ENCODE measurements at places on chromosomes 4 and X.

- no peak for DNase-seq
- H3K36me3 ChIP-seq, result no peaks in the 10 kb centered on the region
- H3K27ac ChIP-seq, result no peak overlapping the region
- H3K4me3 ChIP-seq, result no peak overlapping the region
Observed at GRCh38 chr4:169015186-169015623, 5.2 kb upstream of the CBR4 start.

DNA sequence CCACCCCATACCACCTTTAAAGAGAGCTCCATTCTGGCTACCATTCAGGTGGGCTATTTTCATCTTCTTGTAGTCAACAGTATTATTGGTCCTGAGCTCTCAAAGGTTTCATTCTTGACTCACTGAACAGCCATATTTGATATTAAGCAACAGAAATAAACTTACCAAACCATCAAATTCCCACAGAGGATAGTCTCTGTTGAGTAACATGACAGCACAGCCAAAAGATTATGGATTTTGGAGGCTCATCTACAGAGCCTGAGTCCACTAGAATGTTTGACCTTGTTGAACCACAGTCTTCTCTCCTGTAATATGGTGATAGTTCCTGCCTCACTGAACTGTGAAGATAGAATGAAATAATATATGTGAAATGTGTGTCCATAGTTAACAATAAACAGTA, 276.3 kb upstream of the LDB2 start:
- H3K4me3 ChIP-seq, result no peak overlapping the region
- no peaks in the 10 kb centered on the region for H3K4me1 ChIP-seq
- DNase-seq, result no peak
- H3K36me3 ChIP-seq, result no peaks in the 10 kb centered on the region
- H3K27me3 ChIP-seq, result peaks cover 14% of the 10 kb centered on the region

GRCh38 chr4:80088471-80088870, 15.4 kb upstream of the ANTXR2 start:
- no peak overlapping the region for H3K27ac ChIP-seq
- H3K4me1 ChIP-seq, result peaks cover 13% of the 10 kb centered on the region
- H3K27me3 ChIP-seq, result peaks cover 9% of the 10 kb centered on the region
- H3K36me3 ChIP-seq, result no peaks in the 10 kb centered on the region
- H3K4me3 ChIP-seq, result no peak overlapping the region
- no peak for DNase-seq

DNA sequence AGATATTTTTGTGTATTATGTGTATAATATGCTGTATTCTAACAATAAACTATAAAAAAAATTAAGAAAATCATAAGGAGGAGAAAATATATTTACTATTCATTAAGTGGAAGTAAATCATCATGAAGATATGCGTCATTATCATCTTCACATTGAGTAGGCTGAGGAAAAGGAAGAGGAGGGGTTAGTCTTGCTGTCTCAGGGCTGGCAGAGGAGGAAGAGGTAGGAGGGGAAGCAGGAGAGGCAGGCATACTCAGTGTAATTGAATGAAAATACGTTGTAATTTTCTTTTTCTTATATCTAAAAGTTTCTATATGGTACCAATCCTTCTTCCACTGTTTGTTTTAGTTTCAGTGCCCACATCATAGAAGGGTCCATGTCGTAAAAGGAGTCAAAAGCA, 9.8 kb upstream of the TMEM185A start:
- DNase-seq, result no peak
- H3K27ac ChIP-seq, result no peak overlapping the region
- H3K4me1 ChIP-seq, result no peaks in the 10 kb centered on the region
- H3K36me3 ChIP-seq, result no peaks in the 10 kb centered on the region
- no peak overlapping the region for H3K4me3 ChIP-seq

GRCh38 chr4:179465131-179465797, 2023.0 kb upstream of the AGA start:
- no peaks in the 10 kb centered on the region for H3K4me1 ChIP-seq
- DNase-seq, result no peak
- H3K27me3 ChIP-seq, result no peaks in the 10 kb centered on the region
- no peak overlapping the region for H3K27ac ChIP-seq
- H3K4me3 ChIP-seq, result no peak overlapping the region
- no peaks in the 10 kb centered on the region for H3K36me3 ChIP-seq

DNA sequence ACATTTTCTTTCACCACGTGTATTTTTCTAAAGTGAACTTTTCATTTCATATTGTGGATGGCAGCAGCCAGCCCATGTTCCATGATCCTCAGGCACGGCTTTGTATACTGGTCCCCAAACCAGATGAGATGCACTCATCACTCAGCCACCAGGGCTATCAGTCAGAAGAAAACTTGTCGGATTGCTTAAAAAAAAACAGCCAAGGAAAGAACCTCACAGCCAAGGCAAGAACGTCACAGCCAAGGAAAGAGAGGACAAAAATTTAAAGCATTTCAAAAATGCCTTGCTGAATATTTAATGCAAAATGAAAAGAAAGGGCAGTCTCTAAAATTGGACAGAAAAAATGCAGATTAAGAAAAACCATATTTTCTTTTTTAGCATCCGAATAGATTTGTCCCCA, 333.3 kb downstream of the PDGFC start:
- no peak for DNase-seq
- H3K4me1 ChIP-seq, result no peaks in the 10 kb centered on the region
- H3K27ac ChIP-seq, result no peak overlapping the region
- no peaks in the 10 kb centered on the region for H3K27me3 ChIP-seq

- H3K27ac ChIP-seq, result no peak overlapping the region
- no peaks in the 10 kb centered on the region for H3K36me3 ChIP-seq
- H3K4me3 ChIP-seq, result no peak overlapping the region
Observed at GRCh38 chr4:24856586-24856985, 56.3 kb downstream of the CCDC149 start.

GRCh38 chr4:140130677-140131076, 23.3 kb downstream of the MAML3 start:
- H3K36me3 ChIP-seq, result peaks cover 3% of the 10 kb centered on the region
- H3K27me3 ChIP-seq, result peaks cover 7% of the 10 kb centered on the region
- DNase-seq, result no peak

DNA sequence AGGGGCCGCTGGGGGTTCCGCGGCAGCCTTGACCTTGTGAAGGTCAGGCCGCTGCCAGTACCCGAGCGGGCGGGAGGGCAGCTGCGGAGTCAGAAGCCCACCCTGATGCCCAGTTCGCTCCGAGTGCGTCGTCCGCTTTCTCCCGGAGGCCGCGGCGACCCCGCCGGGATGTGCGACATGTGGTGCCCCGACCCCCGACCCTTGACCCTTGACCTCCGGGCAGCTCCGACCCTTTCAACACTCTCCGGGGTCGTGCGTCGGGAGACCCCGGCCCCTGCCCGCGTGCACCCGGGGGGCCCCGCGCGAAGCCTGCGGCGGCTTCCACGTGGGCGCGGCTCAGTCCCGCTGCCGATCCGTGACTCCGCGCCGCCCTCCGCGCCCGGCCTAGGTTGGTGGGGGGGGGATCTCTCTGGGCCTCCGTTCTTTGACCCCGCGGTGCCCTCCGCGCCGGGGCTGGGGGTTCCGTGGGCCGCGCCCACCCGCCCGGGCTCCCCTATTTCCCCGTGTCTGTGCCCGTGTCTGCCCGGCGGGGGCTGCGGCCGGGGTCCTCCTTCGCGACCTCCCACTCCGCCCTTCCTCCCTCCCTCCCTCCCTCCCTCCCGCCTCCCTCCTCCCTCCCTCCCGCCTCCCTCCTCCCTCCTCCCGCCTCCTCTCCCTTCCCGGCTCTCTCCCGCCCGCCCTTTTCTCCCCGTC, 609 bp upstream of the SLC25A6 start:
- H3K27ac ChIP-seq, result peak overlapping the region; percentile 95
- peak overlapping the region; percentile 90 for H3K4me3 ChIP-seq
- peaks cover 64% of the 10 kb centered on the region for H3K4me1 ChIP-seq
- DNase-seq, result no peak
- no peaks in the 10 kb centered on the region for H3K27me3 ChIP-seq
- peaks cover 23% of the 10 kb centered on the region for H3K36me3 ChIP-seq

GRCh38 chr4:52996261-52997131, 134.4 kb downstream of the RASL11B start:
- H3K4me3 ChIP-seq, result no peak overlapping the region
- H3K27me3 ChIP-seq, result no peaks in the 10 kb centered on the region
- H3K36me3 ChIP-seq, result no peaks in the 10 kb centered on the region
- H3K27ac ChIP-seq, result no peak overlapping the region
- H3K4me1 ChIP-seq, result peaks cover 9% of the 10 kb centered on the region

DNA sequence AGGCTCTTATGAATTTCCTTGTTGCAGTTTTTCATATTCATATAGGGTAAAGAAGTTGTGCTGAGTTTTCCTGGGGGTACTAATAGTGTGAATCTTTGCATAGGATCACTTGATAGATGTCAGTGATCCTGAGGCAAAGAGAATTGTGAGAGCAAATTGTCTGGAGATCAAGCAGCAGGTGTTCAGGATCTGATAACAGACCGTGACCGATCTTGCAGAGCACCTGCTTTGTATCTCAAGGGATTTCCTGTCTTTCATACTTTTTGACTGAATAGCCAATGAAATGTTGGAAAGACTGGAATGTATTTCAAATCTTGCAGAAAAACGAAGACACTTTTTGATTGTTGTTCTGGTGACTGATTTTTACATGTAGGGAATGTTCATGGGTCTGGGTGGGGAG, 914.5 kb downstream of the STIM2 start:
- H3K27ac ChIP-seq, result no peak overlapping the region
- H3K4me3 ChIP-seq, result no peak overlapping the region
- no peaks in the 10 kb centered on the region for H3K27me3 ChIP-seq
- DNase-seq, result no peak
- no peaks in the 10 kb centered on the region for H3K36me3 ChIP-seq
- H3K4me1 ChIP-seq, result no peaks in the 10 kb centered on the region

Measured in activated T-cell treated with anti-CD3 and anti-CD28 coated beads, Interleukin-2, amount 50 U/mL, for 72 hours (primary cell).